Caco-2 (cell line): ENCODE measurements at places on chromosomes 13 and 19.

DNA sequence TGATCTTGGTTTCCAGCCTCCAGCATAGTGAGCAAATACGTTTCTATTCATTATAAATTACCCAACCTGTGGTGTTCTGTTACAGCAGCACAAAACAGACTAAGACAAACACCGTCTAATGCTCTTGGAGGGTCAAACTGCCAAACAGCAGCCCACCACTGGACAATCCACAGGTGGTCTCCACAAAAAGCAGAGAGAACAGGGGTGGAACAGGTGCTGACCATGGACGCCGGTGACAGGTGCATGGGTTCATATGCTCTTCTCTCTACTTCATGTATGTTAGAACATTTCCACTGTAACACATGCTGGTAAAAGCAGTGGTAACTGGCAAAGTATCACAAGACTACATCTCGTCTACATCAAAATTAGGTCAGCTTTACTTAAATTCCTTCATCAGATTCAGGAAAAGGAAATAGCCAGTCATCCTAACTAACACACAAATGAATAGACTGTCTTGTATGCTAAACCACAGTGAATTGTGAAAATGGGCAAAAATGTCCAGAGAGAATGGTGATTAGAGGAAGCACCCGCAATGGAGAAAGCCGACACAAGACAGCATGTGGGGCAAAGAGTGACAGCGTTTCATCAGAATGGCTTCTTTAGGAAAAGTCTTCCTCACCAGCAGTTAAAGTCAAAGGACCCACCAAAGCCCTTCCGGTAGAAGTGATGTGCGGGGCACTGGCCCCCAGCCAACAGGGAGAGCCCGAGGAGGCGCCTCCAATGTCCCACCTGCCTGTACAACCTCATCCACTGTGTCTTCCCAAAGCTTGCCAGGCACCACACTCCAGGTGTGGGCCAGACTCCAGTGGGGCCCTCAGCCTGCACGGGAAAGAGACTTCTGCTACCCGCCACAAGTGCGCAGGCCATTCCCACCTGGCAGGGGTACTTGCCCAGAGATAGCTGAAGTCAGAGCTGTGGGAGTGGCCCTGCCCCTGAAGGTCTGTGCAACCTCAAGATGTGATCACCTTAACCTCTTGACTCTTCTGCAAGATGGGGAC, 6.5 kb downstream of the CARS2 start:
- no peaks in the 10 kb centered on the region for H3K27me3 ChIP-seq
- peaks cover 4% of the 10 kb centered on the region; the same call in 1 of the 2 replicates for H3K4me1 ChIP-seq
- H3K27ac ChIP-seq = no peak overlapping the region
- H3K4me3 ChIP-seq = no peak overlapping the region
- peaks cover 3% of the 10 kb centered on the region for H3K36me3 ChIP-seq
- DNase-seq = no peak

GRCh38 chr13:111252446-111253364, 67.7 kb upstream of the TEX29 start:
- peaks cover 8% of the 10 kb centered on the region for H3K4me1 ChIP-seq
- no peaks in the 10 kb centered on the region for H3K27me3 ChIP-seq
- no peak for DNase-seq

GRCh38 chr13:59475911-59476310, 687.8 kb downstream of the DIAPH3 start:
- H3K4me3 ChIP-seq = no peak overlapping the region
- DNase-seq = no peak
- no peaks in the 10 kb centered on the region for H3K27me3 ChIP-seq
- H3K27ac ChIP-seq = no peak overlapping the region
- H3K36me3 ChIP-seq = no peaks in the 10 kb centered on the region
- H3K4me1 ChIP-seq = no peaks in the 10 kb centered on the region

DNA sequence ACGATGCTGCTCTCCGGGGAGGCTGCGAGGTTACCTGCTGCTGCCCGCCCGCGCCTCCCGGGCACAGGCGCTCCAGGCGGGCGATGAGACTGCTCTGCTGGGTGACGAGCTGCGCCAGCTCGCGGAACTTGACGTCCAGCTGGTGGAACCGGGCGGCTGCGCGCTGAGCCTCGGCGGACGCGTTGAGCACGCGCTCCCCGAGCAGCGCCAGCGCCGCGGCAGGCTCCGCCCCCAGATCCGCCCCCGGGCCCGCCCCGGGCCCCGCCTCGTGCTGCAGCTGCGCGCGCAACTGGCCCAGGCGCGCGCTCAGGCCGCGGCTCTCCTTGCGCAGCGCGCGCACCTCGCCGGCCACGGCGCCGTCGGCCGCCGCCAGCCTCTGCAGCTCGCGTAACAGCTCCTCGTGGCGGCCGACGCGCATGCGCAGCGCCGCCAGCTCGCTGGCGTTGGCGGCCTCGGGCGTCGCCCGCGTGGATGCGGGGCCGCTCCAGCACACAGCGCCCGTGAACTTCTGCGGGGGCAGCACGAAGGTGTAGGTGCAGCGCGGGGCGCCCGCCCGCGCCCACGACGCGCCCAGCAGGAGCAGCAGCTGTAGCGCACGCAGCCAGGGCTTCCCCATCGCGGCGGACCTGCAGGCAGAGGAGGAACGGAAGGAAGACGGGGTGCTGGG, 6.4 kb downstream of the ANGPTL6 start:
- H3K36me3 ChIP-seq = no peaks in the 10 kb centered on the region
- peak; percentile 94 for DNase-seq
- H3K4me3 ChIP-seq = peak overlapping the region; percentile 54
- H3K27me3 ChIP-seq = no peaks in the 10 kb centered on the region
- no peak overlapping the region for H3K27ac ChIP-seq

GRCh38 chr13:112696869-112697465, 7.1 kb downstream of the ATP11A start:
- no peak for DNase-seq
- no peak overlapping the region for H3K4me3 ChIP-seq
- peaks cover 36% of the 10 kb centered on the region for H3K4me1 ChIP-seq
- no peaks in the 10 kb centered on the region for H3K36me3 ChIP-seq

DNA sequence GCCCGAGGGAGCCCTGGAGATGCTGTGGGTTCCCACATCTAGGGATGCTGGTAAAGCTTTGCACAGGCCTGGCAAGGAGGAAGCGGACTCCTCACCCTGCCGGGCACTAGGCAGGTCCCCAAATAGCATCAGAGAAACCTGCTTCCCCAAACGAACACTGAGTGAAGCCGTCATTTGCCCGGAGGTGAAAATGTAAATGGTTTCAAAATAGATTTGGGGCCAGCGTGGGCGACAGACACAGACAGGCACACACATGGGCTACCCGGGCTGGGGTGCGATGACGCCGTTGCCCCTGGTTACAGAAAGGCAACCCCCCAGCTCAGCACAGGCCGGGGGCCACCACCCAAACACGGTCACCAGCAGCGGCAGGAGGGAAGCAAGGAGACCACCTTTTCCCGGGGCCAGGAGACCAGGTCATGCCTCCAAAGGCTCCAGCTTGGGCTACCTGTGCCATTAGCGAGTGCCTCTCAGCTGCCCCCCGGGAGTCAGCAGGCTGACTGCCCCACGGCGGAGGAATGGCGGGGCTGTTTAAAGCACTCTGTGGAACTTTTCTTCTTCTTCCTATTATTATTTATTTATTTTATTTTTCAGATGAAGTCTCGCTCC, 47.5 kb upstream of the NDUFS7 start:
- H3K4me3 ChIP-seq = no peak overlapping the region
- DNase-seq = no peak
- H3K27me3 ChIP-seq = no peaks in the 10 kb centered on the region
- no peak overlapping the region for H3K27ac ChIP-seq
